ENCODE measurements at places on chromosomes 16 and 17.
A peak's percentile ranks its signal among the peaks of the same experiment; 100 is the strongest.

GRCh38 chr16:70577256-70577698, 53.7 kb downstream of the SF3B3 start:
- DNase-seq = no peak

- no peak for DNase-seq
Observed at GRCh38 chr16:30669903-30670824, 11.9 kb downstream of the FBRS start.

DNA sequence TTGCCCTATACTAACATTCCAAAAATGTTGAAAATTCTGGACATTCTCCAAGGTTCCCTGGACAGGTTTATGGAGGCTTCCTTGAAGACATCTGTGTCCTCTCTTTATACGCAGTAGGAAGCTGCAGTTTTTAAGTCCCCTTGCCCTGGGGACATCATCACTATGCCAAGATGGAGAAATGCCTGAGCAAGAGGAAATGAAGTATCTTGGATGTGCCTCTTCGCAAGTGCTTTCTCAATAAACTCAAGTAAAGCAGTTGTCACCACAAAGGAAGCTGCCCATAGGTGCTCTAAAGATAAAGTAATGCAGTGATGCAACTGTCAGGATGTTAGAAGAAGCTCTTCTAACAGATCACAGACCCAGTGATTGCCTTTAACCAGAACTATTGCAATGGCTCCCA, 71.0 kb downstream of the CDYL2 start:
- DNase-seq = no peak

DNA sequence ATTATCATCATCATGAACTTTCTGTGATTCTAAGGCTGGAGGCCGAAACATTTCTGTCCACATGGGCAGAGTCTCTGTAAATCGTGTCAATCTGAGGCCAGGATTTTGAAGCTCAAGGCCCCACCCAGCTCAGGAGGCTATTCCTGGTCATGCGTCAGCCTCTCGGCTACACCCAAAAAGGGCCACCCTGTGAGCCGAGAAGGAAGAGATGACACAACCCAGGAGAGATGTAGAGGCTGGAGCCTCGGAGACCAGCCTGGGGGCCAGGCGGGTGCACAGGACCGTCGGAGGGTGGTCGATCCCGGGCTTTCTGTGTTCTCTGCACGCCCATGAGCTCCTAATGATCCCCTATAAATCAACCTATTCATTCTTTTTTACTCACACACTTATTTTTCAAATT, 1.1 kb upstream of the CACNG1 start:
- no peak for DNase-seq

GRCh38 chr17:39123627-39124026, 27.8 kb downstream of the PLXDC1 start:
- DNase-seq = no peak

DNA sequence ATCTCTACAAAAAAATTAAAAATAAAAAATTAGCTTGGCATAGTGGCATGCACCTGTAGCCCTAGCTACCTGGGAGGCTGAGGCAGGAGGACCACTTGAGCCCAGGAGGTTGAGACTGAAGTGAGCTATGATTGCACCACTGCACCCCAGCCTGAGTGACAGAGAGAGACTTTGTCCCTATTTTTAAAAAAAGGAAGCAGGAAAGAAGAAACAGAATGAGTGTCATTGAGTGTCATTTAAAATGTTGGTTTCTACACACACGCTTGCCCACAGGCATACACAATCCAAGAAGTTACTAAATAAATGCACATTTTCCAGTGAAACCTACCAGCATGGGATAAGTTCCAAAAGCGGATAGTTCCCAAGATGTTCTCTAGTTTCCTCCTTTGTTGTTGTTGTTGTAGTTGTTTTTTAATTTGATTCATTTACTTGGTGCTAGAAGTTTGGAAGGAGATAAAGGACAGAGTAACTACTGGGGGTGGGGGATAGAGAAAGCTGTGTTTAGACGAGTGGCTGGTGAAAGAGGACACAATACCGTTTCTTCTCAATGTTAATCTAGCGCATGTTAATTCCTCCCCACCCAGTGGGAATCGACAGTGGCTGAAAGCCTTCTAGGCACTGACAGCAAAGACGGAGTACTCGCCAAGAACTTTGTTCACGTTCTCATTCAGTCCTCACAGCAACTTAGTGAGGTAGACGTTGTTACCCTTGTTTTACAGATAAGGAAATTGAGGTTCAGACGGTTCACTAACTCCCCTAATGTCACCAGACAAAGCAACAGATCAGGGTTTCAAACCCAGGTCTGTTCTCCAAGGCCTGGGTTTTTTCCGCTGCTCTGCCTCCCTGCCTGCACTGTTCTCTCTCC, 17.3 kb downstream of the MRPS23 start:
- DNase-seq = no peak

- DNase-seq = peak; percentile 43
Observed at GRCh38 chr16:70522216-70523075, 908 bp downstream of the COG4 start.

GRCh38 chr17:56540836-56541235, 52.7 kb upstream of the NOG start:
- DNase-seq = no peak

DNA sequence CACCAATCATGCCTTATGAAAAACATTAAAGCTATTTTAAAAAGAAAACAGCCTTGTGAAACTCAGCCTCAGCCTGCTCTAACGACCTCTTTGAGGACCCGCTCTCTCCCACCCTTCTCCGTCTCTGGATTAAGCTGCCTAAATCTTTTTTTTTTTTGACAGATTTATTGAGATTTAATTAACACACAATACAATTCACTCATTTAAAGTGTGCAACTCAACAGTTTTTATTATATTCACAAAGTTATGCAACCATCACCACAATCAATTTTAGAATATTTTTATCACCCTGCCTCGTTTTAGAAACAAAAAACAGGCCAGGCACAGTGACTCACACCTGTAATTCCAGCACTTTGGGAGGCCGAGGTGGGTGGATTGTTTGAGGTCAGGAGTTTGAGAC, 8.4 kb downstream of the CDR2L start:
- DNase-seq = no peak

- no peak for DNase-seq
Observed at GRCh38 chr16:4788489-4788889, 344 bp upstream of the SEPTIN12 start.

GRCh38 chr16:53973021-53973420, 269.1 kb downstream of the FTO start:
- no peak for DNase-seq

- no peak for DNase-seq
Observed at GRCh38 chr17:81794074-81794476, 9.9 kb upstream of the GCGR start.

DNA sequence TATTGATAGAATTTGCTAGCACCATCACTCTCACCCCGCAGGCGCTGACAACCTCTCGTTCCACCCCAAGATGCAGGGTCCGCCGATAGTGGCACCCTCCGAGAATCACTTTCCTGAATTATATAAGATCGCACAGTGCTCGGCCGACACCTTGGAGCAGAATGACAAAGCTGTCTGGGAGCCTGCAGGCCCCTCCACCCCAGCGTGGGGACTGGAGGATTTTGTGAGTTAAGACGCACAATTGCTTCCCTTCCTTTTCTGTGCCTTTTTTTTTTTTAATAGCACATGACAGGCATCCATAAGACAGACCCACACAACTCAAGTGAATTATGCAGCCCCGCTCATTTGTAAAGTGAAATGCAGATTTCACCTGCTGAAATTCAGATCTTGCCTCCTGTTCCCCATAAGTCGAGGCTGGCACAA, 155.3 kb downstream of the C16orf78 start:
- DNase-seq = no peak

- no peak for DNase-seq
Observed at GRCh38 chr17:36921095-36921851, 16.0 kb upstream of the LHX1 start.

DNA sequence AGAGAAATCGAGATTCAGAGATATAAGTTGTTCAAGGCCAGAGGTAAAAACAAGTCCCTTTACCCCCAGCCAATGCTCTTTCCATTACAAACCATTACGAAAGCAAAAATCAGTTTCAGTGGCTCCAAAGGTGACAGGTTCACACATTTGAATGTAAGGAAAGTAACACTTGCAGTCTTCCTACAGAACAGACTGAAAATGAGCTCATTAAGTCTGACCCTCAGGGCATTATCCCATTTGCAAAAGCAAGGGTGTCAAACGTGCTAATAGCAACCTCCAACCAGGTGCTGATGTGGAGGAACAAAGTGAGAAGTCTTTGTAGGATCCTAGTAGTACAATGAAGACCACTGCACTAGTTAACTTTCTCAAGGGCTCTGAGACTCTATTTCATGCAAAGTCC, 65.2 kb downstream of the XPO6 start:
- no peak for DNase-seq

GRCh38 chr17:17060001-17060922, 18.0 kb downstream of the MPRIP start:
- DNase-seq = no peak

GRCh38 chr17:57121308-57122042, 36.4 kb downstream of the AKAP1 start:
- DNase-seq = peak; percentile 63

DNA sequence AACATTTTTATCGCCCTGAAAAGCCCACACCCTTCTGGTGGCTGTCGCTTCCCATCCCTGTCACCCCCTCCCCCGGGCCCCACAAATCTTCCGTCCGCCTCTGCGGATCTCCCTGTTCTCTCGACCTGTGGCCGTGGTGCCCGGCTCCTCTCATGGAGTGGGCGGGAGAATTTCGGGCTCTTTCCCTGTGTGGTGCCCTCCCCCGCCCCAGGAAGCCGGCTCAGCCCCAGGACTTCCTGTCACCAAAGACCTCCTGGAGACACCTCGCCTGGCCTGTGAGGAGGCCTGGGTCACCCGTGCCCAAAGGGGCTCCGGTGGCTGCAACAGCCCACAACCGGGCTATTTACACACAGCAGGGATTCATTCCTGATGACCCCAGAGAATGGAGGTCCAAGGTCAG, 26.1 kb upstream of the UBE2I start:
- DNase-seq = no peak

DNA sequence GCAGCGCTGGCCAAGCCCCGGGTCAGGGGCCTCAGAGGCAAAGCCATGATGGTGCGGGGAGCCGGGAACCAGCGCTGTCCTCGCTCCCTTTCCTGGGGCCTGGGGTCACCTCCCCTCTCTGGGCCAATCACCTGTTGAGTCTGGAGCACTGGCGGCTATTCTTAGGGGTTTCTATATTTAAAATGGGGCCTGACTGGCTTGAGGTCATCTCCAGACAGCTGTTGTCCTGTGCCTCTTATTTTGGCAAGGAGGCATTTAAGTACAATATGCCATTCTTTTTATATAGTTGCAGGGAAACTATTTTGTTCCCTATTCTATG, at the start of gene COX6A2:
TSS of gene COX6A2 (minus strand) at position 82 of the 319 bp plus-strand sequence. CDS start at position 47, 35 bp downstream.
- DNase-seq = no peak

DNA sequence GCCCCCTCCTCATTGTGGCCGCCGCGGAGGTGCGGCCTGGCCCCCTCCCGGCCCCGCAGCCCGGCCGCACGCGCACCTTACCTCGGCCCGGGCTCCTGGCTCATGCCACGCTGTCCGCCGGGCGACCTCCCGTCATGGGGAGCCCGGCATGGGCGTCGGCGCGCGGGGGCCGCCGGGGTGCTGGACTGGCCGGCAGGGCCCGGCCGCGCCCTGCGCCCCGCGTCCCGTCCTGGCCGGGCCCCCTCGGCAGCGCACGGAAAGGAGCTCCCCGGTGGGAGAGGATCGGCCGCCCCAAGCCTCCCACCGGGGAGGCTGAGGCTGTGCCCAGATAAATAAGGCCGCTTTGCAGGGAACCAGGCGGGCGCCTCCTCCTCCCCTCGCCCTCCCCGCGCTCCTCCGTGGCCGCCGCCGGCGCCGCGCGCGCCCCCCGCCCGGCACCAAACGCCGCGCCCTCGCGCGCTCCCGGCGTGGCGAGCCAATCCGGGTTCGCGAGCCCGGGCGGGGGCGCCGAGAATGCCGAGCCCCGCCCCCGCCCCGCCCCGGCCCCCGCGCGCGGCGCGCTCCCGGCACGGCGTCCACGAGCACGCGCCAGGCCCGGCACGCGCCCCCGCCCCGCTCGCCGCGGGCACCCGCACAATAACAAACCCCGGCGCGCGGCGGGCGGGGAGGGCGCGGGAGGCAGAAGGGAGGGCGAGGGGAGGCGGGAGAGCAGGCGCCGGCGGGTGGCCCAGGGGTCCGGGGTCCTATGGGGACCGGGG, at the start of gene FBXL16:
TSS of gene FBXL16 (minus strand) at position 371 of the 758 bp plus-strand sequence. CDS start 8,396 bp downstream, outside the sequence.
- no peak for DNase-seq

GRCh38 chr16:55120826-55121225, 190.2 kb downstream of the IRX5 start:
- DNase-seq = no peak

DNA sequence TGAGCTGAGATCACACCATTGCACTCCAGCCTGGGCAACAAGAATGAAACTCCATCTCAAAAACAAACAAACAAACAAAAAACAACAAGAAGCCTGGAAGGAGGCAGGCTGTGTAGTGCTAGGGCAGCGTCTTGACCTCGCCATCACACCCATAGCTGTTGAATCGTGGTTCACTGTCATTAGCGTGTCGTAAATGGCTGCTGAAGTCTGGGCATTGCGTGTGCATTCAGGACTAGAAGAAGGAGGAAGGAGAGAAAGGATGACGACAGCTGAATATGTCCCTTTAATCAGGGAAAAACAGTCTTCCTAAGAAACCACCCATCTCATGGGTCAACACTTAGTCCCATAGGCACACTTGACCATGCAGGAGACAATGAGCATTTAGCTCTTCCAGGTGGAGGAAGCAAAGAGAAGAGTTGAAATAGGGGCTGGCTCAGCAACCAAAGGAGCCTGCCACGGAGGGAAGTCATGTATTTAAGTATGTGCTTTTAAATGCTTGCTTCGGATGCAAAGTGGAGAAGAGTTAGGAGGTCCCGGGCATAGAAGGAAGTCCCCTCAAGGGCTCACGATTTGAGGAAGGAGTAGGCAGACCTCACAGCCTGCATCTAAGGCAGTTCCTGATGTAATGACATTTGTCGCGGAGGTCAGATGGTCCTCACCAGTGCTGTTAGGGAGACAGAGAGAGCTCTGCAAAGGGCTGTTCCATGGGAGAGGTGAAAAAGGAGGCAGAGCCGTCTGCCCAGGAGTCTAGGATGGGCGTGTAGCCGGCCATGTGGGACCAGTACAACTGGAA, 8.8 kb downstream of the PRSS22 start:
- peak; percentile 36 for DNase-seq

- no peak for DNase-seq
Observed at GRCh38 chr16:52367821-52368220, 179.1 kb downstream of the TOX3 start.

GRCh38 chr17:82222816-82223215, 6.0 kb upstream of the SLC16A3 start:
- no peak for DNase-seq

DNA sequence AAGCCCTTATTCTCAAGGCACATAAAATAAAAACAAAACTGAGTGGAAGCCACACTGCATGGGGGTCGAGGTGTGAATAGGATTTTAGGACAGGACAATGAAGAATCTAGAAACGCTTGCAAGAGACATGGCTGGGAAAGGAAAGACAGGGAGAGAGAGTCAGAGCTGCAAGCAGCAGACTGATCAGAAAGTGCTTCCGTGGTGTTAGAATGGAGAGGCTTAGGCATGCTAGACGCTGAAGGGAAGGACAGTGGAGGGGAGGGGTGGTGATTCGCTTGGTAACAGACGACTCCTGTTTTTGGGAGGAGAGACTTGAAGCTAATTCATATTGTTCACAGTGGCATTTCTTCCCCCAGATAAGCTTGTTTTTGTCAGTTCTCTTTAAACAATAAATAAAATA, 173.5 kb downstream of the AIPL1 start:
- DNase-seq = no peak

- DNase-seq = no peak
Observed at GRCh38 chr16:86337581-86338402, 172.5 kb upstream of the FOXF1 start.

- no peak for DNase-seq
Observed at GRCh38 chr17:82914375-82914774, 74.6 kb upstream of the ZNF750 start.
